Spinal cord (tissue), 10 donors: ENCODE measurements at places on chromosomes 13 and 19.
A peak's percentile ranks its signal among the peaks of the same experiment; 100 is the strongest.

GRCh38 chr13:33069365-33069764 is 53.1 kb downstream of the KL start:
- no peak for DNase-seq
- H3K4me3 ChIP-seq: no peak overlapping the region
- H3K4me1 ChIP-seq: peaks cover 5% of the 10 kb centered on the region
- H3K36me3 ChIP-seq: no peaks in the 10 kb centered on the region
- H3K27me3 ChIP-seq: no peaks in the 10 kb centered on the region

GRCh38 chr19:44892932-44893331 is 1.9 kb downstream of the TOMM40 start:
- DNase-seq: no peak
- peaks cover 20% of the 10 kb centered on the region for H3K4me1 ChIP-seq
- H3K27ac ChIP-seq: no peak overlapping the region
- H3K36me3 ChIP-seq: peaks cover 65% of the 10 kb centered on the region
- H3K4me3 ChIP-seq: no peak overlapping the region

- H3K27me3 ChIP-seq: no peaks in the 10 kb centered on the region
- H3K4me1 ChIP-seq: no peaks in the 10 kb centered on the region
- no peak overlapping the region for H3K4me3 ChIP-seq
- no peak for DNase-seq
- no peak overlapping the region for H3K27ac ChIP-seq
- H3K36me3 ChIP-seq: no peaks in the 10 kb centered on the region
These were observed 801.1 kb downstream of the SLITRK5 start for GRCh38 chr13:88472316-88472715.

- H3K4me1 ChIP-seq: no peaks in the 10 kb centered on the region
- H3K27me3 ChIP-seq: no peaks in the 10 kb centered on the region
- H3K36me3 ChIP-seq: peaks cover 23% of the 10 kb centered on the region
- H3K27ac ChIP-seq: no peak overlapping the region
These were observed 29.4 kb downstream of the NLRP2 start for GRCh38 chr19:54995561-54995960.

DNA sequence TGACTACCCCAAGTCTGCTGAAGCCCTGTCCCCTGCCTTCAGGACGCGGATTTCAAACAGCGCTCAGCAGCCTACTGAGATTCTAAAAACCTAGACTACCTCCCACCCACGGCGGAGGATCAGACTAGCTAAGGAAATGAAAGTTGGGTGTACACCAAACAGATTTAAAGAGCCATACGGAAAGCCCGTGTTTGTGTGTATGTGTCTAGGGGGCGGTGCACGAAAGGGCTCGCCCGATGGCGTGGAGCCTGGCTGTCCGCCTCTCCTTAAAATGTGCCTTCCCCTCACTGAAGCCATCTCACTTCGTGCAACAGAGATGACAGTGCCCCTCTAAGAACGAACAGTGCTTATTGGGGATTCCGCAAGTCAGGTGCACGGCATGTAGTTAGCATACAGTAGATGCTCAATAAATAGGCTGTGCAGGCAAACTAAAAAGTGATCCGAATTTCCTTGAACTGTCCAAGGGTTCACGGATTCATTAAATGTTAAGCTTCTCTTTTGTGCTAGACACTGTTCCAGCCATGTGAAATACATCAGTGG is 639 bp downstream of the LENG1 start:
- H3K36me3 ChIP-seq: peaks cover 43% of the 10 kb centered on the region

- no peak for DNase-seq
- H3K36me3 ChIP-seq: no peaks in the 10 kb centered on the region
- peak overlapping the region; percentile 25 for H3K27ac ChIP-seq
- H3K4me1 ChIP-seq: peaks cover 6% of the 10 kb centered on the region
- no peak overlapping the region for H3K4me3 ChIP-seq
These were observed 30.8 kb upstream of the LRCH1 start for GRCh38 chr13:46521921-46522747.

DNA sequence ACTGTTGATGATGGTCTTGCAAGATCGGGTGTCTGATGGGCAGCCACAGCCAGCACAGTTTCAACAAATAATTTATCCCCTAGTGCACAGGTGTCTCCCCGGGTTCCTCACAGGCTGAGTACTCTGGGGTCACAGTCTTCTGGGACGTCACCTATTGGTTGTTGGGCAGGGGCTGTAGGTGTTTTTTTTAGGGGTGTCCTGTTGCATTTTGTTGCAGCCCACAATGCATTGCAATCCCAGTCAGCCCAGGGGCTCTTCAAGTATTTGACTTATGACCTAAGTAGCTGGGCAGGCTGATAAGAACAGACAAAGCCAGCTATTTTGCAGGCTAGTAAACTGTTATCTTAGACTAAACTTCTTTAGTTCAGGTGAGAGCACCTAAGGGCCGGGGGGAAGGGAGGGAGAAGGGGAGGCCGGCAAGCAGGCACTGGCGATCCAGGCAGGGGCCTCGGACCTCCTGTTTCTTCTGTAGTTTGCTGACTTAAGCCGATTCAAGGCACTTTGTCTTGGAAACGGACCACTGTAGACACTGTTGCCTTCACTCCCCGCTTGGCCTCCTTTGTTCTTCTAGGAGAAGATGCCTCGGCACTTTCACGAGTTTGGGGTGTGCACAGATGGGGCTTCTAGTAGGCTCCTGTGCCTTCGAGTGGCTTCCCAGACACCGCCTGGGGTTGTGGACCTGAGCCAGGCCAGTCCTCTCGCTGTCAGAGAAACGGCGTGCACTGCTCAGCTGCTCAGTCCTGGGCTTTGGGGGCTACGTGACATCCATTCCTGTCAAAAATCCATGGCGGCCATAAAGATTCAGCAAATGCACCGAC is 33.9 kb upstream of the GRTP1 start:
- H3K27ac ChIP-seq: no peak overlapping the region
- H3K36me3 ChIP-seq: no peaks in the 10 kb centered on the region
- no peak for DNase-seq
- H3K4me3 ChIP-seq: no peak overlapping the region
- H3K27me3 ChIP-seq: no peaks in the 10 kb centered on the region

- H3K27ac ChIP-seq: peak overlapping the region; percentile 16
- H3K4me1 ChIP-seq: peaks cover 39% of the 10 kb centered on the region
- H3K4me3 ChIP-seq: no peak overlapping the region
- no peaks in the 10 kb centered on the region for H3K27me3 ChIP-seq
- no peaks in the 10 kb centered on the region for H3K36me3 ChIP-seq
- no peak for DNase-seq
These were observed 64.0 kb downstream of the ALOX5AP start for GRCh38 chr13:30799356-30799824.
